ENCODE measurements at places on chromosomes 2 and 18. TPM values are rescaled to one million over a fixed set of nuclear protein-coding genes. Genes with fewer than 3 reads are reported as not detected.

DNA sequence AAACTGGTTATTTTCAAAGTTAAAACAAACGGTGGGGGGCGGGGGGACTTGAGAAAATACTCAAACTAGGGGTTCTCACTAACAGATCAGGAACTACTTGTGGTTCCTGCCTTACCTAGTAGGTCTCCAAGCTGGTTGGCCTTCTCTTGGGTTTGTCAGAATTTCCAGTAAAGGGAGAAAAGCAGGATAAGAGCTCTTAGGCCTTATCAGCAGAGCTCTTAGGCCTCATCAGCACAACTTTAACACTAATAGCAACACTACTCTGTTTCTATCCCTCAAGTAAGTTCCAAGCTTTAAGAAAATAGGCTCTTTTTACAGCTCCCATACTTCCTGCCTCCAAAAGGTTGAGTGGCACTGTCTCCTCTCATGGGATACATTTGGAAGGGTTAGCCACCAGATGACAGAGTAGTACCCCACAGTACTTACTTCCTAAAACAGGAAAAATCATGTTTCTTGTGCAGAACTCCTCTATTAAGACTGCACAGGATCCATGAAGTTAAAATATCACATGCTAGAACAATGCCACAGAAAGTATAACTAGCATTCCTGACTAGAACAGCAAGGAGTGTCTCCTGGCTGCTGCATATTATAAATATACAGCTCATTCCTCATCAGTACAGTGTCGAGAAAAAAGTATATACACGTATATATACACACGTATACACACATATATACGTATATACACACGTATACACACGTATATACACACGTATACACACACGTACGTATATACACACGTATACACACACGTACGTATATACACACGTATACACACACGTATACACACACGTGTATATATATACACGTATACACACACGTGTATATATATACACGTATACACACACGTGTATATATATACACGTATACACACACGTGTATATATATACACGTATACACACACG is 6.1 kb downstream of the FBXO11 start:
- no peak for DNase-seq

DNA sequence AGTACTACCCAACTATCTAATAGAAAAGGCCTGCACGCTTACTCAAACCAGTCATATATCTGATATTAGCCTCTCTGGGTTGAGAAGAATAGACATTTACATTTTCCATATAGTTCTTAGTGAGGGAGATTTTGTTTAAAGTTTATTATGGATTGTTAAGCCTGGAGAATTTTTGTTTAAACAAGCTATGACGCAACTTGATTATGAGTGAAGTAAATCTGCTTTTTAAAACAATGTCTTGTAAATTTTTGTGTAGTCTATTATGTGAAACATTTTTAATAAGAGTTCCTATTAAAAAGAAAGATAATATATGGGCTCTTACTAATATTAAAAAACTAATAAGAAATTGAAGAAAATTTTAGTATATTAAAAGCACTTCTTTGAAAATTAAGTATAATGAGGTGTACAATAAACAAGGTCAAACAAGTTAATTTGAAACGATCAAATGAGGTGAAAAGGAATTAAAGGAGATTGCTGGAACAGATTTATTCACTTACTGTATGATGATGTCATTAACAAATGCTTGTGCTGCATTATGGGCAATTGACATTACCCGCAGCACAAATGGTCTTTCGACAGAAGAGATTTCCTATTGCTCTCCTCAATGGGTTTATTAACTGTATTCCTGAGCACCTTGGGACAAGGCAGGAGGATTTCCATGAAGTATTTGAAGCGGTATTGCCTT is 229.2 kb upstream of the SMIM21 start:
- DNase-seq = no peak

Gene CHRNA1
- not detected for total RNA-seq

Gene PIEZO2
- total RNA-seq = not detected

Gene CCDC85A
- total RNA-seq = not detected

Gene SERPINB2
- total RNA-seq = not detected
